ENCODE measurements at places on chromosomes 1 and 21. TPM values are rescaled to one million over a fixed set of nuclear protein-coding genes. Genes with fewer than 3 reads are reported as not detected.

UBXN10 gene
- 9.2 TPM for total RNA-seq

DNA sequence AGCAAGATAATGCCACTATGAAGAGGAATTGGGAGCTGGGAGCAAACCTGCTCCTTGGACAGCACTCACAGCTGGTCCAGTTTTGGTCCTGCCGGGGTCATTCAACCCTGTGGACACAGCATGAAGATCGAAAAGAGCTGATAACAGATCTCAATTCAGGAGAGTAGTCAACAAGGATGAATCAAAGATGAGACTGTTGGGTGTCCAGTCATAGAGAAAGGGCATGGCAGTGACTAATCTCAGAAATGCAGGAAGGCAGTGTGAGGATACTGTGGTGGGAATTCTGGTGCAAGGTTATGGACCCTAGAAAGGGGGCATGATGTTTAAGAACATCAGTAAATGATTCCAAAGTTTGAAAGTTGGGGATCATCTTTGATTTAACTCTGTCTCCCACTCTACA lies 261.4 kb upstream of the ZP4 start:
- H3K27me3 ChIP-seq, result no peaks in the 10 kb centered on the region
- H3K4me3 ChIP-seq, result no peak overlapping the region
- H3K4me1 ChIP-seq, result no peaks in the 10 kb centered on the region

DNA sequence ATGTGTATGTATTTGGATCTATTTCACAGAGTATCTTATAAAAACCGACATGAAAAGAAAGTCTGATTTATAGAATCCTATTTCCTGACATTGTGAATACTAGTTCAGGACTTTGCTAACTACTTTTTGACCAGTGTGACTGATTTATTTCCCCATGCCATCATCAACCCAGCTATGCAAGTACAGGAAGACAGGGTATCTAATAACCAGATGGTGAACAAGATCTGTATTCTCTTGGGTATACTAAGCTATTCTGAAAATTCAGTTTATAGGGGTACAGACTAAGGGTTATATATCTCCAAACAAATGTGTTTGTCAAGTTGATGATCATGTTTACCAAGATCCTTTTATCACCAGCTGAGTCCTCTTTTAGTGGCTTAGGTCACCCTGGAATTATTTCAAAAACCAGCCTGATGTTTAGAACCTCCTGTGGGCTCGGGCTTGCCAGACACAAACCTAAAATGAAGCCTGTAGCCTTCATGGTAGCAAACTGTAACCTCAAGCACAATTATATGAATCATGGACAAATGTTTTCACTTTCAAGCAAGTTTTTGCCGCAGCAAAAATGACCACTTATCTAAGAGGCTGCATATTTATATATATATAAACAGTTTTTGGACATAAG lies 185.1 kb downstream of the FGGY start:
- H3K27ac ChIP-seq, result no peak overlapping the region
- H3K36me3 ChIP-seq, result no peaks in the 10 kb centered on the region
- H3K27me3 ChIP-seq, result no peaks in the 10 kb centered on the region
- H3K4me1 ChIP-seq, result no peaks in the 10 kb centered on the region

GRCh38 chr21:43325968-43326715 lies 100.8 kb downstream of the SIK1 start:
- H3K27me3 ChIP-seq, result no peaks in the 10 kb centered on the region
- H3K27ac ChIP-seq, result no peak overlapping the region
- ATAC-seq, result no peak
- no peaks in the 10 kb centered on the region for H3K4me1 ChIP-seq
- no peaks in the 10 kb centered on the region for H3K36me3 ChIP-seq

Data from gastroesophageal sphincter (tissue), 4 donors.